Endothelial cell of umbilical vein (primary cell): ENCODE measurements at places on chromosomes 2 and 18. TPM values are rescaled to one million over a fixed set of nuclear protein-coding genes. Genes with fewer than 3 reads are reported as not detected.
A peak's percentile ranks its signal among the peaks of the same experiment; 100 is the strongest.

DNA sequence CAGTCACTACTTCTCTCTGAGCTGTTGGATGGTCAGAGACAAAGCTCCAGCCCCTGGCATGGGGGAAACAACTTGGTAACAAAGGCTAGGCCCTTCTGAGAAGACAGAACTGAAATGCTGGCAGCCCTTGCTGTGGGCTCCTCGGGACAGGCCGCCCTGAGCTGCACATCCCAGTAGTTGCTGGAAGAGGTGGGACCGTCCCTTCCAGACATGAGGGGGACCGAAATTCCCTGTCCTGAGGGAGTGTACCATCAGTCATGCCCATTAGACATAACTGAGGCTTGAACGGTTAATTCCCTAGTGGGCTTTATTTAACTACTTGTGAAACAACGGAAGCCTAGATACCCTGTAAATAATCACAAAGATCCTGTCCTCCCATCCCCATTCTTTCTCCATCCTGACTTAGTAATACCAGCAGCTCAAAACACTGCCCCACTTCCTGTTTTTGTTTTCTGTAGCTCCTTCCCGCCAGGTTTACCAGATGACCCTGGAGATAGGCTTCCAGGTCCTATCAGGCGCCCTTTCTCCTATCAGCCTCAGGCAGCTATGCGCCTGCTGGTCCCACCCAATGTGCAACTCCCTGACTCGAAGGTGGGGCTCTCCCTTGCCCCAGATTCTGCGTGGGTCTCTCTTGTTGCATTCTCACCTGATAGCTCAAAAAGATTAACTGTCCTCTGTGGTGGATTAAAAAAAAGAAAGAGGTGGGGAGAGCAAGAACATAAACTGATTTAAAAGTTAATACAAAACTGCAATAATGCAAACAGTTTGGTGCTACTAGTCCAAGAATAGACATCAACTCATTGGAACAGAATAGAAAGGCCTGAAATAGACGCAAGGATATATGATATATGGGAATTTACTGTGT lies 37.0 kb upstream of the NT5DC4 start:
- DNase-seq: no peak

GRCh38 chr18:46310675-46311345 lies 206.6 kb downstream of the HAUS1 start:
- no peak for DNase-seq

DNA sequence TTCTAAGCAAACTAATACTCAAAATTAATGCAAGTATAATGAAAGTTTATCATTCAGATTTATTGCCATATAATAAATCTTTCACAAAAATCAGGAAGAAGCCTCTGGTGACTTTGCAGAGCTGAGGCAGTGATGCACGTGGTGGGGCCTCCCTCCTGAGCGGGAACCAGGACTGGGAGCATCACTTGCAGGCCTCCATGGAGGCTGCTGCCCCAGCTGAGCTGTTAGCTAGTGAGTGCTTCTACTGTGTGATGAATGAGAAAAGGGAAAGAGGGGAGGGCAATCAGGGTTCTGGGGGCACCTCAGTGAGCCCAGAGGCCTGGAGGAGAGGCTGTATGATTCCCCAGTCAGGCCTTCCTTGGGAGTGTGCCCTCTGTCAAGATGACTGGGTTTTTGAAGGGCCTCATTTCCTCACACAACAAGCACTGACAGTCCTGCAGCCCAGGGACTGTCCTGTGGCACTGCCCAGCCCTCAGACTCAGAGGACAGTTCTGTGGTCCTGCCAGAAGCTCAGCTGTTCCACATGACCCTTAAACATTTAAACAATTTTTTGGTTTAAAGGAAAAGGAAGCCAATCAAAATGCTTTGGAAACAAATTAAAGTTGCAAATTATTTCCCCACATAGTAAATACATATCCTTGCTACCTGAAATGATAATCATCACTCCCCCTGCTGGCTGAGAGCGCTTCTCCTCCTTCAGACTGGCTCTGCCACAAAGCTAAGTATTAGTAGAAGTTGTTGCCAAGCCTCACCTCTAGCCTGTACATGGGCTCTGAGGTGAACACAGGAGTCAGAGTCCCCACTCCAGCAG lies 90.9 kb upstream of the SMAD7 start:
- peak; percentile 52 for DNase-seq

GRCh38 chr2:215604606-215605005 lies 168.7 kb upstream of the FN1 start:
- DNase-seq: no peak

- no peak for DNase-seq
Measured at GRCh38 chr2:156065912-156066311, 266.6 kb downstream of the NR4A2 start.

- DNase-seq: peak; percentile 96
Measured at GRCh38 chr2:233084488-233084887, 24.3 kb downstream of the INPP5D start.

GRCh38 chr2:44692821-44693220 lies 248.7 kb upstream of the SIX3 start:
- DNase-seq: no peak

- DNase-seq: no peak
Measured at GRCh38 chr2:117981810-117982209, 32.1 kb downstream of the CCDC93 start.

GRCh38 chr2:20415511-20415918 lies 31.4 kb upstream of the RHOB start:
- DNase-seq: no peak

- no peak for DNase-seq
Measured at GRCh38 chr2:25178976-25179375, 10.6 kb upstream of the POMC start.

- DNase-seq: no peak
Measured at GRCh38 chr2:163670929-163671328, 64.9 kb downstream of the FIGN start.

DNA sequence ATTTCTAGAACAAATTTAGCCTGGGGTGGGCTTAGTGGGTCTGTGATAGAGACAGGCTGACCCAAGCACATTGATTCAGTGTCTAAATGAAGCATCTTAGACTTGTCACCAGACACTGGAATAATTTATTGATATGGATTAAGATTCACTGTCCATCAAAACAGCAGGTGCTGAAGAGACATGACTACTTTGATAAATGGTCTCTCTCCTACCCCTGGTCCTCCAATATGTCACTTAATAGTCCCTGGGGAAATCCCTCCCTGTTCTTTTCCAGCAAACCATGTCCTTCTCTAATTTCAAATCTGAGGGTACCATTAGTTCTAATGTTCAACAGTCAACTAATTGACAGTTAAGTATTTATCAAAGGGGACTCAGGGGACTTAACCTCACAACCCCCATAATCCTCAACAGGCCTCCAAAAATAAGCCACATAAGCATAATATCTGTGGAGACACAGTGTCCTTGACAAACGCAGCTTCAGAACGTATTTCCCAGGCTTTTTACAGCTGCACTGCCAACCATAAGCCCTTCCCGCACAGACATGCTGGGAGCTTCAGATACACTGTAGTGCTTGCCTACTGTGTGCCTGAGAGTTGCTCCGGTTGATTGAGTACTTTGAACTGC lies 391.0 kb downstream of the THSD7B start:
- no peak for DNase-seq

DNA sequence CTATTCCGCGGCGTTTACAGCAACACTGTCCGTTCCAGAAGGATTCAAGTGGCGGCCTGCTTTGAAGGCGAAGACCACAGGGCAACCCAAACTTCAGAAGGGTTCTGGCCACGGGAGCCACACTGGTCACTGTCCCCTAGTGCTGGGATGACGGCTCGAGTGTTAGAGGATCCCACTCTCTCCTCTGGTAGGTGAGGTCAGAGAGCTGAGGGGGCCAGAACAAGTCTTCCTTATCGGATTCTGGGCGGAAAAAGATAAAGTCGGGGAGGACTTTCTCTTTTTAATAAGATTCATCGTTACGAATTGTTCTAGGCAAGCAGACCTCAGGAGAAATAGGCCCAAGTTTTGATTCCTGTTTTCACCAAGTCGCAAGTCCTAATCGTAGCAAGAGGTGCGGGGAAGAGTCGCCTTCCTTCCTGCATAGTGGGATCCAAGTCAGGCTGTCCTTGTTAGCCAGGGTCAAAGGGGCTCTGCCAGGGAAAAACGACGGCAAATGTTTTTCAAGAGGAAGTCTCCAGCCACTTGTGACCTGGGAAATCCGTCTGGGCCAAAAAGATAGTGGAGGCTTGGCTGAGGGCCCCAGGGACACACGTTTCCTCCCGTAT lies 864 bp upstream of the MYL12A start:
- DNase-seq: no peak

GRCh38 chr18:23883277-23883790 lies 131.2 kb upstream of the TTC39C start:
- DNase-seq: no peak

DNA sequence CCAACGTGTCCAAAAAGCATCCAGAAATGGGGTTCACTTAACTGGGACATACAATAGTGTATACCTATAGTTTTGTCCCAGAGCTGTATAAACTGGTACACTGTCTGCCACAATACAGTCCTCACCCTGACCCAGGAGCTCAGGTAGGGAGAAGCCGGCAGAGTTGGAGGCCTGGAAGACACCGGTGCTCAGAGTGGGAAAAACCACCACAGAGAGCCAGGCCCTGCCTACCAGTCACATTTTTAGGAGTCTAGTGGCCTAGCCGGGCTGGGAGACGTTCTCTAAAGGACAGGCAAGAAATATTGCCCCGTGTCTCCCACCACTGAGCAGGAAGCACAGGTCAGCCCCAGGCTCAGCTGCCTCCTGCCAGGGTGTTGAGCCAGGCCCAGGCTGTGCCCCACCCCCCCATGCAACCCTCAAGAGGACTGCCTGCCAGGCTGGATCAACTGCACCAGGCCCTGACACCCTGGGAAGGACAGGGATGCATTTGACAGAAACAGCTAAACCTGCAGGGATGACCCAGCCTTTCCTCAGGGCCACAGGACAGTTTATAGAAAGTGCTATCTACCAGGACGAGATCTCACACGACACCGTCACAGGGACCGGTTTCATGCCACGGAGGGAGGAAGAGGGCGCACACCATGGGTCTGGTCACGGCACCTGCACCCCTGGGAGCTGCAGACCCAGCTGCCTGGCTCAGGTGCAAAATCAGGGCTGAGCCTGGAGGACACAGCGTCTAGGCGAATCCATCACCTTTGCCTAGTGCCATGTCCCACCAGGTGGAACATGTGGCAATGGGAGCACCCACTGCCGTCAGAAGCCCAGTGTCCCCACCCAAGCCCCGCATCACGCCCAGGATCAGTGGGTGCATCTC lies 89.9 kb downstream of the TMEM18 start:
- no peak for DNase-seq

GRCh38 chr2:30201990-30202389 lies 29.3 kb upstream of the LBH start:
- DNase-seq: no peak

GRCh38 chr18:55251254-55251971 lies 292.2 kb upstream of the CCDC68 start:
- DNase-seq: peak; percentile 86

DNA sequence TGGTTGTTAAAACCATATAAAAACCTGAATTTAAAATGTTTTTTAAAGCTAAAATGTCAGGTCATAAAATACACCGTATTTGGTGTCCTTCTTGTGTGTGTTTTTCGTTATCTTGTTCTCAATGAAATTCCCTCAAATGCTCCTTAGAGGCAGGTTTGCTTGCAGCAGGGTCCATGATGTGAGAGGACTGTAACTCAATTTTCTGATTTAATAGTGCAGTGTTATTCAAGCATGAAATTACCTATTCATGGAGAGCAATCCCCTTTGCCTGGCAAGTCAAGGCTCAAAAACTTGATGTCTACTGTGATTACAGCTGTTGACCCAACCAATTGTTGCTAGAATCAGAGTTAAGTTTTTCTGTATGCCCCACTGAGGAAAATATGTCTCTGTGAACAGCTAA lies 318.2 kb downstream of the GALNT13 start:
- DNase-seq: no peak

DNA sequence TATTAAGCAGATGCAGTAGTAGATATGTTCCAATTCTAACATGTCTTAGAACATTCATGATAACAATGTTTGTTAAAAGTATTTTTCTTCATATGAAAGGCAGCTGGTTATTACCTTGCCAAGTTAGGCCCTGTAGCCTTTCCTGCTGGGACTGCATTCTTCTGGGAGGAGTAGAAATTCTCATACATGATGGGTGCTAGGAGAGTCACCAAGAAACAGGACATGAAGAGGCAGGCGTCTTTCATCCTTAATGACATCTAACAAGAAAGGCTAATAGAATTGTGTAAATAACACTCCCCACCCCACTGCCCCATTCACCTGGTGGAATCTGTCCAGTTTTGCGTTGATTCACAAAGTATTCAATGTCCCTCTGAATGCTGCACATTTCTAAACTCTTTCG lies 24.7 kb upstream of the EPG5 start:
- no peak for DNase-seq

DNA sequence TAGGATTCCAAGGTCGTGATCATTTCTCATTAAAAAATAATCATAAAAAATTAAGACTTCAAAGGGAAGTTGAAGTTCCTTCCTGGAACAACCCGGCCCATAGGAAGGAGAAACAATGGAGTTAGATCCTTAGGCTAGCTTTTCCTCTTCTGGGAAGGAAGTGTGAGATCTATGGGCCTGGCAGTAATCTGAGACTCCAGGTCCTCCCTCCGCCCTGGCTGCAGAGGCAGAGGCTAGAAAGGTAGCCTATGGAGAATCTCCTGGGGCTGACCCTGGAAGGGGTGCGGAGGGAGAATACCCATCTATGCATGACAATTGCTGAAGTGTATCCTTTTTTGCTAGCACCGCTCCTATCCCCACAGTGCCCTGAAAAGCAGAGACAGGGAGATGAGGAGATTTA lies 37.9 kb downstream of the TRIB2 start:
- DNase-seq: no peak

DNA sequence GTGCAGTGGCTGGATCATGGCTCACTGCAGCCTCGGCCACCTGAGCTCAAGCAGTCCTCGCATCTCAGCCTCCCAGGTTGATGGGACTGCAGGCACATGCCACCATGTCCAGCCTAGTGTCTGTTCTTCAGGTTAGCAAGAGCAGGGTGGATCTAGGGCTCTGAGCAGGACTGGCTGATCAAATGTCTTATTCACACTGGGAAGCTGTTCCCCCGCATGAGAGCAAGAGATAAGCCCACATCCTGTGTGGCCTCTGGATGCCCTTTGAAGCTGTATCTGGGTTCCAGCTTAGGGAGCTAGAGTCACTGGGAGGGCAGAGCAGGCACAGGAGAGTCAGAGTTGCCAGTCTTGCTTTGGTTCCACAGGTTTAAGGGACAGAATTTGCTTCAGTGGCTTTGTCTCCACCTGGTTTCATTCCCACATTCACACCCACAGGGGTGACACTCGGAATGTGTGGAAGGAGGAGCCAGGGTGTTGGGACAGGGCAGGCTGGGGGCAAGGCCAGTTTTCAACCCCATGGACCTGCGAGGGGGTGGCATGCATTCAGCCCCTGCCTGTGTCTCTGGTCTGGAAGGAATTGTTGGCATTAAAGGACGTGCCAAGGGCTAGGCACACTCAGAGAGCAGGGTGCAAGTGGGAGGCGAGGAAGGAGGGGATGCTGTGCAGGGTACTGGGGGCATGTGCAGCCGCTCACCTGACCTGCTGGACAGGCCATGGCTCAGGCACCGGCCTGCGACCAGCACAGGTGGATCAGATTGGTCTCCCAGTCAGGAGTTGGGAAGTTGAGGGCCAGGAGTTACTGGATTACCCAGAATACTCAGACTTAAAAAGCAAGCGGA lies 24.5 kb downstream of the PTPN18 start:
- no peak for DNase-seq

ALPG gene
- not detected in 2 replicates for total RNA-seq

SLC23A3 gene
- 5.2 and 7.1 TPM in 2 replicates for total RNA-seq

CXCR1 gene
- not detected in 2 replicates for total RNA-seq

BUB1 gene
- total RNA-seq: 54.1 and 66.4 TPM in 2 replicates

AQP12B gene
- total RNA-seq: not detected in 2 replicates

POTEI gene
- 0.13 and 0.16 TPM in 2 replicates for total RNA-seq

ANKRD29 gene
- total RNA-seq: 1.2 and 2.6 TPM in 2 replicates

FOXD4L1 gene
- total RNA-seq: 0.18 TPM in 1 of 2 replicates, not detected in the other

TMEM200C gene
- total RNA-seq: 0.07 and 0.32 TPM in 2 replicates

DCC gene
- total RNA-seq: not detected in 2 replicates

LAMA1 gene
- total RNA-seq: not detected in 2 replicates

ITPRIPL1 gene
- total RNA-seq: 4.6 and 5.8 TPM in 2 replicates

AQP12A gene
- not detected in 2 replicates for total RNA-seq
